AG09319 (cell line): ENCODE measurements at places on chromosomes 11 and 22.

GRCh38 chr11:132501356-132501755 is 1030.9 kb downstream of the OPCML start:
- DNase-seq: no peak

- peak; percentile 11 for DNase-seq
These were observed 84.1 kb downstream of the BBOX1 start for GRCh38 chr11:27124514-27125264.

GRCh38 chr11:80900265-80900664 is 1459.4 kb upstream of the TENM4 start:
- DNase-seq: no peak

DNA sequence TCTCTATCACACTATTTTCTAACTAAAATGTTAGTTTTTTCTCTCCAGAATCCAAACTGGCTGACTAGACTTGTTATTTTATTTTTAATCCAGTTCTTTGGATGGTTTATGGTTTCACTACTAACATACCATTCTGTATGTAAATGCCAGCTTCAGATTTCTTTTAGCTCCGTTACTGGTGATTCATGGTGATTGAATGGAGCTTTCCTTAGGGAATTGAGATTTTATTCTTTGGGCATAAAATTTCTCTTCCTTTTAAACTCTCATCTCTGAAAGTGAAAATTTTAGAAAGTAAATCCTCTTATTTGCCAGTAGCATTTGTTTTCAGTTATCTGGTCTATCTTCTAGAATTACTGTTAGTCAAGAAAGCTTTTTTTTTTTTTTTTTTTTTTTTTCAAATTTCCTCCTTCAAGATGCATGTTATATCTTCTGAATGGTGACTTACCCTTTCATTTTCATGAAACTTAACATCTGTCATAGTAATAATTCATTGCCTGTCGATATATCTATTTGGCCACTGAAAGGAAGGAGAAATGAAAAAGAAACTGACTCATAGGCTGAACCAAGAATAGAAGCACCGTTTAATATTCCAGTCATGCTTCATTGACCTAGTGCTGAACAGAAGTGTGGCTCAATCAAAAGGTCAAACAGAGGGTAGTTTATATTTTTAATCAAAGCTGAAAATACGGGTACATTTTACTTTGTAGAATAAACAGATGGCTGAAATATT is 6.4 kb downstream of the ENDOD1 start:
- peak; percentile 49 for DNase-seq

- DNase-seq: no peak
These were observed 58.4 kb downstream of the KIF18A start for GRCh38 chr11:28049338-28050216.

GRCh38 chr11:131982154-131982553 is 611.7 kb downstream of the NTM start:
- DNase-seq: no peak

DNA sequence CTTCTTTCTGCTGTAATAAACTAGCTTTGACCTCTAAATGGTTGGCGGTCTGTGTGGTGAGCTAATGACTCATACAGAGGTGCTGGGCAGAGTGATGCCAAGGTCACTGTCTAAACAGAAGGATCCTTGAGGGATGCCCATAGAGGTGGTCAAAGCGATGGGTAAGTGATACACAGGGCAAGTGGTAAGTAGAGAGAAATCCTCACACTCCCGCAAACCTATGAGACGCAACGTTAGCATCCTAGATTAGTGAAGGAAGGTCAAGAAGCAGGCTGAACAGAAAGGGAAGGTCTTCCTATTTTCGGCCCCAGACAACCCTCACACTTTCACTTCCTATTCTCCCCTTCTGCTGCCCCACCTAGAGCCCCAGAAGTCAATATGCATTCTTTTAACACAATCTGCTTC is 65.6 kb upstream of the SESN3 start:
- DNase-seq: no peak

DNA sequence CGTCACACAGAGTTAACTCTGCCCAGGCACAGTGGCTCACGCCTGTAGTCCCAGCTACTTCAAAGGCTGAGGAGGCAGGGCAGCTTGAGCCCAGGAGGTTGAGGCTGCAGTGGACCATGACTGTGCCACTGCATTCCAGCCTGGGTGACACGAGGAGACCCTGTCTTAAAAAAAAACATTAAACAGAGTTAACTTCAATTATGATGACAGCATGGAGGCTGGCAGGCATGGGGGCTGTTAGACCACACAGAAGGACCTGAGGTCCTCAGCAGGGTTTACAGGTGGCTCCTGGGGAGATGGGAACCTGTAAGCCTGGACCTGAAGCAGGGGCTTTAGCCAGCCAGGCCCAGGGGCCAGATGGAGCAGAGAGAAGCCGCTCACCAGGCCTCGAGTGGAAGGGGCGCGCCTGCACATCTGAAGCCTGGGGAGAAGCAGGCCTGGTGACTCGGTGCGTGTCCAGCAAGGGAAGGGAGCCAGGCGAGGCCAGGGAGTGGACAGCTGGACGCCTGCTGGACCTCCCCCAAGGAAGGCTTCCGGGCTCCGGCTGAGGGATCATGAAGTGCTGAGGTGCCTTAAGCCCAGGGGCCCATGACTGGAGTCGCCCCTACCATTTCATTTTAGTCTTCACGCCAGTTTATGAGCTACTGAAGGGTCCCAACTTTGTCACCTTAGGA is 25.3 kb downstream of the RPUSD4 start:
- DNase-seq: no peak

GRCh38 chr11:35541621-35542375 is 16.4 kb upstream of the PAMR1 start:
- no peak for DNase-seq

GRCh38 chr11:63762654-63763495 is 5.7 kb downstream of the ZFTA start:
- DNase-seq: no peak

GRCh38 chr11:12862696-12863469 is 146.2 kb upstream of the RASSF10 start:
- peak; percentile 75 for DNase-seq

DNA sequence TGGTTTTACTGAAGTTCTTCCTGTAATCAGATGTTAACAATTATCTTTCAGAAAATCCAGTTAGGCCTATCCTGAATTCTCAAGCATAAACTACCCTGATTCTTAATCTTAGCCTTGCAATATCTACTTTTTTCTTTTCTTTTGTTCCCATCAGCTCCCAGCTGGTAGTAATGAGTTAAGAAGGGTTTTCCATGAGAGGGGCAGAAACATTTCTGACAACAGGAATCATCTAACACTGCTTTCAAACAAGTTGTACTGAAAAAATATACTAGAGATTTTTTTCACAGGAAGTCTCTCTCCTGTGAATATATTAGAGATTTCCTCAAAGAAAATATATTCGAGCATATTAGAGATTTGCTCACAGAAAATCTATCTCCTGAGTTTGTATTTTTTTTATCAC is 3.3 kb upstream of the TRIM6 start:
- DNase-seq: no peak

- no peak for DNase-seq
These were observed 457.7 kb downstream of the BRD1 start for GRCh38 chr22:49369726-49370626.

DNA sequence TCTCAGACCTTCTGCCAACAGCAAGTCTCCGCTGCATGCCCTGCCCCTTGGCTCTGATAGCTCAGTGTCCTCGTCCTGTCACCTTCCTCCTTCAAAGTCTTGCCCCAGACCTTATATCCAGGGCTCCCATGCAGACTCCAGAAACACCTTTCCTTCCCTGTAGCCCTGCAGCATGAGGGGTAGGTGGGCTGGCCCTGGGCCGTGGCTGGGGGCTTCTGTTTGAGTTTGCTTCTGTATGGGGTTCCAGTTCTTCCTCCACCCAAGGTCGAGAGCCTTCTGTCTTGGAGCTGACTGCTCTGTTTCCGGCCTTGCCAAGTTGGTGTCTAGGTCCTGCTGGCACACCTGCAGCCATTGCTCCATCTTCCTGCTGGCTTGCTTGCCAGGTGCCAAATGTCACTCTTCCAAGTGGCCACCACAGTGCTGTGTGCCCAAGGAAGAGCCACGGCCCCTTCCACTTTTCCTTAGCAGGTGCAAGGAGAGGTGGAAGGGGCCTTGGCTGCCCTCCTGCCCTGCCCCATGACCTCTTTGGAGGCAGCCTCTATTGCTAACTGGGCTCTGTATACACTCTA is 74.8 kb upstream of the NECTIN1 start:
- DNase-seq: no peak

GRCh38 chr22:33971561-33971961 is 51.3 kb upstream of the LARGE1 start:
- no peak for DNase-seq

DNA sequence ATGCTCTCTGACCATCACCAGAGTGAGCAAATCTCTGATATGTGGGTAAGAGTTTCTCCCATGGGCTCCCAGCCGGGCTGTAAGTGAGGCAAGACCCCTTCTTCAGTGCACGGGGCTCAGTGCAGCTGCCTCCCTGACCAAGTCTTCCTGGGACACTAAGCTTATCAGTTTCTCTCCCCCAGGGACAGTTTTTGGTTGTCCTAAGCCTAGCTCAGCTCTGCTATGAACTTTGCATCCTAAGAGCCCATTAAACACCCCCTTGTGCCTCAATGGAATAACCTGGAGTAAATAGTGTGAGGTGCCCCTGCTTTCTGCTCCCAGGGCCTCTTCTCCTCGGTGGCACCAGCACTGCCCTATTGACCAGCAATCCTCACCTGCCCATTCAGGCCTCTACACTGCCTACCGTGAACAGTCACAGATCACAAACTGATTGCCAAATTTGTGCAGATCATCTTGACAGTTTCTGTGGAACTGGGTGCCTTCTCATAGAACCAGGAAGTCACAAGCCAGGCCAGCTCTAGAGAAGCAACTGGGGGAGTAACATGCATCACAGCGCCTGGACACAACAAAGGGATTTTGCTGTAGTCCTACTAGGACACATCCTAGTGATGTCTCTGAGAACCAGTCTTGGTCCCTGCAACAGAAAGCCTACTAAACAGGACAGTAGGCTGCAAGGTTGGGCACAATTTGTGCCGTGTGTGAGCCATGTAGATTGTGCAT is 19.5 kb upstream of the IGLL5 start:
- no peak for DNase-seq

DNA sequence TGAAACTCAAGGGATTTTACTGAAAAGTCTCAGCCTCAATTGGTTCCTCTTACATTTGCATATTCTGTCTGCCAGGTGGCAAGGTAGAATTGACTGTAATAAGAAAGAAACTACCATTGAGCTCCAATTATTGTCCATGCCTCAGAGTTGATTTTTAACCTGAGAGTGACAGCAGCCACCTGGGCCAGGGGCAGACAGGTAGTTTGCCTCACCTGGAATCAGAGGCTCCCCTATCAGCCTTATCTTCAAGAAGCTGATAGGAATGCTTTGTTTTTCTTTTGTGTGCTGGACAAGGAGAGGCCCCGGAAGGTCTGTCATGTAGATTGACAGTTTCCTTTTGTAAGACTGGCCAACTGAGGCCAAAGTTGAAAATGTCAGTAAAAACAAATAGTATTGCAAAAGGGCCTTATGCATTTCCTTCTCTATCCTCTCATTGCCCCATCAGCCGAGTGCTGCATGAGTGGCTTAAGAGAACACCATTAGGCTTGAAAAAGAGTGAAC is 34.1 kb downstream of the CD44 start:
- no peak for DNase-seq

- DNase-seq: no peak
These were observed 155.2 kb upstream of the GRK3 start for GRCh38 chr22:25409240-25409639.

GRCh38 chr11:29019960-29020683 is 911.9 kb downstream of the METTL15 start:
- DNase-seq: no peak

DNA sequence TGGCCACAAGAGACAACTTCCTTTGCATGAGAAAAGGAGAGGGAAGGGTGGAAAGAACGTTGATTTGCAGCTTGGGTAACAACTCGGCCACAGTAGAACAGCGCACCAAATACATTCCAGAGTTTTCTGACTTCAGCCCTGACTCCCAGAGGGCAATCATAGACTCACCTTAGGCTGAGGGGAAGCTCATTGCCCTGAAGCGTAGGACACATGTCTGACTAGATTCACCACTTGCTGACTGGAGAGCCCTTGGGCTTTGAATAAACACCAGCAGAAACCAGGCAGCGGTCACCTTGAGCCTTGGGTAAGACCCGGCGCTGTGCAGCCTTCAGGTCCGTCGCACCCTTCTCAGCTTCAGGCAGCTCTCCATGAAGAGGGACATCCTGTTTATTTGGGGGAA is 151.8 kb upstream of the GRIA4 start:
- no peak for DNase-seq
